Activated naive CD8-positive, alpha-beta T cell treated with anti-CD3 and anti-CD28 coated beads, Interleukin-2, amount 50 U/mL, for 16 hours (primary cell): ENCODE measurements at places on chromosomes 6 and 20.

DNA sequence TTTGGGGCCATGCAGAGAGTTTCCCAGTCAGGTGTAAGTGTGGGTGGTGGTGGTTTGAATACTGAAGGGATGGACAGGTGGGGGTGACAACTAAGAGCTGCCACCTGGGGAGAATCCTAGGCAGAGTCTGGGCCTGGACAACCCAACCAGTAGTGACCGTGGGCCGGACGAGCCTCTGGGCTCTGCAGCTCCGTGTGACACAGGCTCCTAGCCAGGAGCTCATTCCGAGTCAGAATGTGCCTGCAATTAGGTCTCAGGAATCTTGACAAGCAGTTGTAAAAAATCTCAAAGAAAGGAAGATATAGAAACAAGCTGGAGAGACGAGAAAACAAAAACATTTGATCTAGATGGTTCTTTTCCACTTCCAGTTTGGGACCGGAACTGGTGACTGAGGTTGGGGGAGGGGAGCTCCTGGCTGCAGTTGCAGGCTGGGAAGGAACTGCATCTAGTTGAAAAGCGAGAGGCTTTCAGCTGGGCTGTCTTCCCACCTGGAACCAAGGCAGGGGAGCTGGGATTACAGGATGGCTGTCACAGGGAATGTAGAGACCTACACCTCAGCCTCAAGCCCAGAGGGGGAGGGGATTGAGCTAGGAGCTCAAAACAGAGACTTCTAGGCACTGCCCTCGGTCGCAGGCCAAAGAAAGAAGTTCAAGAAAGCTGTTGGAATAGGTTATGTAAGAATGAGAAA, 156.9 kb downstream of the PAX1 start:
- DNase-seq, result no peak

DNA sequence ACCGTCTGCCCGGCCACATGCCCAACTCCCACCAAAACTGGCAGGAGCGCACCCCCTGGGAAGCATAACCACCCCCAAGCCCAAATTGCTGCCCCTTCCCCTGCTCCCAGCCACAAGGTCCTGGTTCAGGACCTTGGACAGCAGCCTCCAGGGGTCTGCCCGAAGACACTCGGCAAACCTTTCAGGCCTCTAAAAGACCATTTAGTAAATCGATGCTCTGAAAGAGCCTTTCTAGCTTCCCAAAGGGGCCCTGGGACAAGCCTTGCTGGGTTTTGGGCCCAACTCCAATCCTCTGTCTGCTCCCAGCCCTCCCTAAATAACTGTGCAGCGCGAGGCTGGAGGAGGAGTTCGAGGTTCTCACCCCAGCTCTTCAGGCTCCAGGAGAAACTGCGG, 30.5 kb downstream of the GRM4 start:
- DNase-seq, result no peak

GRCh38 chr20:46309945-46310344, 1.6 kb upstream of the CDH22 start:
- DNase-seq, result no peak

DNA sequence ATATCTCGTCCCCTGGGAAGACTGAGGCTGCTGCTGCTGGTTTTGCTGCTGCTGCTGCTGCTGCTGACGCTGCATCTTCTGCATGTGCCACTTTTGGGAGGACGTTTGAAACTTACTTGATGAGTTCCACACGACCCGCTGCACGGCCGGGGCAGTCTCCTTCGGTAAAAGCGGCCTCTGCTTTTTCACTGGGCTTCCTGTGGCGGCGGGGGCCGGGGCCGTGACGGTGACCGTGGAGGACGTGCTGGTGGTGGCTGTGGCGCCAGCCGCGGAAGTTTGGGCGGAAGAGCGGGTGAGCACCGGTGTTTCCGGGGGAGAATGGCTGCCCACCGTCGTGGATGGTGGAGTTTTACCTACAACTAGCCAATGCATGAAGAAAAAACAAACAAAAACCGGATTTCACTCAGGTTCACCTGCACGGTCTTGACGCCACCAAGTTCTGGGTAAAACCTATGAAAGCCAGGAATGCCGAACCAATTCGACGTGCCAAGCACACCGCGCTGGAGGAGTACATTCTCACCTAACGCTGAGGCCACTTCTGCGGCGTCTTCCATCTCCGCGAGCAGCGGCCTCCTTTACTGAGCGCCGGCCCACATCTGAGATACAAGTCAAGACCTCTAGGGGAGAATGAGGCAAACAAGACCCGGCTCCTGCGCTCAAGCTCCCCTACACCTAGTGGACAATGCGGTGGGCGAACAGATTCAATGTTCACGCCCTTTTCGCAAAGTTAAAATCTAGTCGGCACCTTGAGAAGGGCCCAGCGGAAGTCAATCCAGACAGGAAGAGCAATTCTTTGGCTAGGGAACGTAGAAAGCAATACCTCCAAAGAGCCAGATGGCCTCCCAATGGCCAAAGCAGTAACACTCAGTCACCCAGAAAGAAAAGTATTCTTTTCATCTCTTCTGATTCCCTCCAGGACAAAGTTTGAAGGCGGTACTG, 117.5 kb downstream of the ZMYND8 start:
- no peak for DNase-seq

- no peak for DNase-seq
Observed at GRCh38 chr20:41167481-41168253, 30.3 kb downstream of the PLCG1 start.

- DNase-seq, result no peak
Observed at GRCh38 chr6:115443825-115444478, 616.7 kb downstream of the FRK start.
